ENCODE measurements at places on chromosomes 7 and 10.

DNA sequence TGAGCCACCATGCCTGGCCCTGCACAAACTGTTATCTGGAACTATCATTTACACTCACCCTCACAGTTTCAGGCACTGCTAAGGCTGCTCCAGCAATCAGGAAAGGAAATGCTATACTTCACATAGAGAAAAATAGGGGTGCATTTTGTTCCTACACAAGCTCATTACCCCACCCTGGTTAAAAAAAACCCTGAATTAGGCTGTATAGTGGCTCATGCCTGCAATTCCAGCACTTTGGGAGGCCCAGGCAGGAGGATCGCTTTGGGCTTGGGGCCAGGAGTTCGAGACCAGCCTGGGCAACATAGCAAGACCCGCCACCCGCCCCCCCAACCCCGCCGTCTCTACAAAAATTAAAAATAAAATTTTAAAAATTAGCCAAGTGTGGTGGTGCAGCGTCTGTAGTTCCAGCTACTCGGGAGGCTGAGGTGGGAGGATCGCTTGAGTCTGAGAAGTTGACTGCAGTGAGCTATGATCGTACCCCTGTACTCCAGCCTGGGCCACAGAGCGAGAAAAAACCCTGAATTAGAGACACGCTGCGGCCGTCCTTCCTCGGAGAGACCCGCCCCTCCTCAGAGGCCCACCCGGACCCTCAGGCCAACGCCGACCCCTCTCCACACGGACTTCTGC, 539 bp downstream of the PTCD1 start:
- DNase-seq: no peak

GRCh38 chr10:25907261-25907660, 26.8 kb upstream of the MYO3A start:
- DNase-seq: no peak

GRCh38 chr10:129521161-129522025, 54.4 kb downstream of the MGMT start:
- DNase-seq: no peak

DNA sequence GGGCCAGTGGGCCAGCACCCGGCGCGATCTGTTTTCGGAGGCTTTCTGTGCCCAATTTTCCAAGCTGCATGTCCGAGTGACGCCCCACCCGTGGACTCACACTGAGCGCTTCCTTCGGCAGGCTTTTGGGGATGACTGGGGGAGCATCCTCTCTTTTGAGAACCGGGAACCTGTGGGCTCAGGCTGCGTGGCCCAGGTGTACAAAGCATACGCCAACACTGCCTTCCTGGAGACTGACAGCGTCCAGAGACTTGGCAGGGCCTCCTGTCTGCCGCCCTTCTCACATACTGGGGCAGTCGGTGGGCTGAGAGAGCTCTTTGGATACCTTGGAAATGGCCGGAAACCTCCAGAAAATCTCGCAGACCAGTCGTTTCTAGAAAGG, 1.0 kb downstream of the ADCK2 start:
- DNase-seq: no peak

DNA sequence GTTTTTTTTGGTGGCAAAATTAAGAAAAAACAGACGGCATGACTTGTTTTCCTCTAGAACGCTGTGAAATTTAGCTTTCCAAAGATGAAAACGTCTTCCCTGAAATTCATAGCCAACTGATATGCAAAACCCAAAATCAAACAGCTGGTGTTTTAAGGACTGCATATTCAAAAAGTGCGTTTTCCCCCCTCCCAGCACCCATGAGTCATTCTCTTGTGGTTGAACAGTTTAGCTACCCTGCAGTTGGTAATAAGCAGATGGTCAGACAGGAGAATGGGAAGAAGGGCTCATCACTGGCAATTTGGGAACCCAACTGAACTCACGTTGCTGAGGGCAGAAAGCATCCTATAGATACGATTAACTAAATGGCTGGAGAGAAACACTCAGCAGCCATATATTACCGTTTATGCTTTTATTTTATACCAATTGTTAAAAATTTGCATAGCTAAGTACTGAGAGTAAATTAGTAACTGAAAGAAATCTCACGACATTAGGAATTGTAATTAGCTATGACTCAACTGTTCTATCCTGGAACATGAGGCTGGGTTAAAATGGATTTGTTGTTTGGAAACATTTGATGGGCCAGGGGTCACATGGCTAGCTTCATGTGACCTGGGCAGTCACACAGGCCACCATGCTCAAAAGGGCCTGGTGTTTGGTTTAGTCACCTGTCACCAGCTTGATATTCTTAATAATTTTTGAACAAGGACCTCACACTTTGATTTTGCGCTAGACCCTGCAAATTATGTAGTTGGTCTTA, 343.1 kb downstream of the PHTF2 start:
- DNase-seq: no peak

GRCh38 chr7:15567652-15568051, 5.8 kb upstream of the AGMO start:
- no peak for DNase-seq

- no peak for DNase-seq
Observed at GRCh38 chr10:113646336-113647201, 17.3 kb downstream of the NRAP start.

- no peak for DNase-seq
Observed at GRCh38 chr10:96298362-96298761, 5.9 kb upstream of the DNTT start.

- no peak for DNase-seq
Observed at GRCh38 chr7:3386423-3387190, 85.6 kb downstream of the SDK1 start.

DNA sequence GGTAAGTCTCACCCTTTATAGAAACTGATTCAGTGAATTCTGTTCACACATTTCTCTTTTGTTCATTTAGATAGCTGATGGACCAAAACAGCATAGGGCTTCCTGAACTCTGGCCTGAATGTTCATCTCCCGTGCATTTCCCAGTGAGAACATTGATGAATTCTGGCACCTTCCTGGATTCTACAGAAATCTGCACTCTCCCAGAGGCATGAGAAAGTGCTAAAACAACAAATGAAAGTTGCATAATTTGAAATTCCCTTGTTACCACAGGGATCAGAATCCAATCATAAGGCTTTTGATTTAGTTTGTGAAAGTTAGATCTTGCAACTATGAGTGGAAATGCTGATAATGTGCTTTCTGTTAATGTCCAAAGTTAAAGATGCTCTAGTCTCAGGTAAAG, 29.7 kb upstream of the SCIN start:
- DNase-seq: no peak

DNA sequence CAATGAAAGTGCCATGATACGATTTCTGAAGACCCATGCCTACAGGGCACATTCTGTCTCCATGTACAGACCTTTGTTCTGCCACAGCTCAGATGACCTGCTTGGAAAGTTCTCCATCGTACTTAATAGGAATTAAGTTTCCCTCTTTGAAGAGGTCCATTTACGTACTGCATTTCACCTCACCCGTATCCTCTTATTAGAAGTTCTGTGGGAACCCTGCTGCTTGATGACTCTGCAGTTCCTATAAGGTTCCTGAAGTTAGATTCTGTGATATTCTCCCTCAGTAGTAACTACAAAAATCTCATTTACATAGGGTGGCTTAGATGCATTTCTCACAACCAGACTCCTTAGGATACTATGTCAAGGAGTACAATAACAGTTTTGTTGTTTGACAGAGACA, 50.9 kb downstream of the MINDY3 start:
- no peak for DNase-seq

DNA sequence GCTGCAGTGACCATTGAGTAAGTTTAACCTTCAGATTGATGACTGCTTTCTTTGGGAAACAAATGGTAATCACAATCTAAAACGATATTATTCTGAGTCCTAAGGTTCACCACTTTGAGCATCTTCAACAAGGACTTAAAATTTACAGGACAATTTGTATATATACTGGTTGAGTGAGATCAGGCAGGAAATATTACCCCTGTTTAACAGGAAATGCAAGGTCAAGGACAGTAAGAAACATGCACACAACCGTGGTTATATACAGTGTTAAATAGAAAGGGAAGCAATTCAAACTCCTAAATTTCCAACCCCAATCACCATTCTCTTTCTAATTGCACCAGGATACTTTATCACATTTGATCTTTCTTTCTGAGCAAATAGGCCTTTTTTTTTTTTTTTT, 96.1 kb downstream of the ZNF277 start:
- no peak for DNase-seq

DNA sequence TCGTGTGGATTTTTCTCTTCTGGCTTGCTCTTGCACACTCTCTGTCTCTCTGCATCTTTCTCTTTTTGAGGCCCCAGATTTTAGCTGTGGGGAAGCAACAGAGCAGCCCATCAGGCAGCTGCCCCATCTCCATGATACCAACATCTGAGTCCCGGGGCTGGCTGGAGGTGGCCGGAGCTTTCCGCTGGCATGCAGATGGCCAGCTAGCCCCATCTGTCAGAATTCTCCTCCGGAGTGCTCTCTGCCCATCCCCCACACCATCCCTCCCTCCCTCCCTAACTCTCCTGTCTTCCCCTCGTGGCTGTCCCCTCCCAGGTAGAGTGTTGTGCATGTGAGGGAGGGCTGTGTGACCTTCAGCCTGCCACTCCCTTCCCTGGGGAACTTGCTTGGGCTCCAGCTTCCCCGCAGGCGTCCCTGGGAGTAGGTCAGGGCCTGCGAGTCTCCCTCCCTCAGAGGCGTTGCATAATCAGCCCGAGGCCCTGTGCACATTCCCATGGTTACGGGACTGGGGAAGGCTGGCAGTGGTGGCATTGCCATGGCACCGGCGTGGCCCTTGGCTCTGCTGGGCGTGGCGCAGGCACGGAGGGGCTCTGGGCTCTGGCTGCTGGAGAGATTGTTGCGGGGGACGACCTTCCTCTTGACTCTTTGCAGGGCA, 24.7 kb downstream of the GHRHR start:
- DNase-seq: no peak

- DNase-seq: no peak
Observed at GRCh38 chr10:103765981-103766380, 89.4 kb downstream of the SH3PXD2A start.

GRCh38 chr7:130254555-130254954, 12.1 kb upstream of the CPA2 start:
- DNase-seq: no peak

- DNase-seq: no peak
Observed at GRCh38 chr7:50207686-50208255, 96.7 kb upstream of the IKZF1 start.

DNA sequence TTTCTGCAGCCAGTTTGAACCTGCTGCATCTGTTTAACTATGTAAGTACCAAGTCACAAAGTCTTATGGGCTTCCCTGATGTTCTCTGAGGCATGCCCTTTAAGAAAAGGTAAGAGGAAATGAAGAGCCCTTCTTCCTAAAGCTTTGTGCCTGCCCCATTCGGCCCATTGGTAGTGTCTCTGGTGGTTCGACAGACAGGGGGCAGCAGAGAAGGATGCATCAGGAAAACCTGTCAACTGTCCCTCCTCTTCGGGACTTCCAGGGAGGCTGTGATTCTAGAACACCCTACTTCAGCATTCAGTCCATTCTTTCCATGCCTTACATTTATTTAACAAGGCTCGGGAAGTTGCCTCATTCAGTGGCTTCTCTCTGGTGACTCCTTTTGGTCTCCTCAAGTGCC, 1.9 kb upstream of the SFRP4 start:
- no peak for DNase-seq

GRCh38 chr10:119222537-119222936, 15.2 kb downstream of the GRK5 start:
- DNase-seq: no peak

- DNase-seq: no peak
Observed at GRCh38 chr7:83178796-83179195, 16.1 kb upstream of the PCLO start.

DNA sequence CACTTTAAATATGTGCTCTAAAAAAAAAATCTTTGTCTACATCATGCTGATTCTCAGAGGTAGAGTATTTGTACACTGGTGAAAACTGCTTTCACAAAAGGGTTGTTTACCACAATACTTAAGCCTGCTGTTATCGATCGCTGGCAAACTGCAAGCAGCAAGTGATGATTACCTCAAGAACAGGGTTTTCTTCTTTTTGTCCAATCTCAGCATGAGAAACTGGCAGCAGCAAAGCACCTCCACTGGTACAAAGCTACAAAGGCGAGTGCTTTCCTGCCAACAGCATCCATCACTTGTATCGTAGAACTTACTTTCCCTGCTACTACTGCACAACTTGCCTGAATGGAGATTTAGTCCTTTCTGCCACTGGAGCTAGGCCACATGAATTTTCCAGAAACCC, 276.5 kb downstream of the DGKB start:
- no peak for DNase-seq

DNA sequence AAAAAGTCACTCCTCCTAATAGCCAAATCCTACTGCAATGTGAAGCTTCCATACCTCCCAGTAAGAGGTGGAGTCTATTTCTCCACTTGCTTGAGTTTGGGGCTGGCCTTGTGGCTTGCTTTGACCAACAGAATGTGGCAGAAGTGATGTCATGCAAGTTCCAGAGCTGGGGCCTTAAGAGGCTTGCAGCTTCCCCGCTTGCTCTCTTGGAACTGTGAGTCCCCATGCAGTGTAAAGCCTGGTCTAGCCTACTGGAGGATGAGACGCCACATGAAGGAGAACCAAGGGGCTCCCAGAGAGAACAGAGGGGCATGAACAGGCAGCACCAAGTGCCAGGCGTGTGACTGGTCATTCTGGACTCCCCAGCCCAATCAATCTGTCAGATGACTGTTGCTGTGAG, 58.6 kb upstream of the OPALIN start:
- DNase-seq: no peak

GRCh38 chr7:2813350-2814185, 30.5 kb downstream of the GNA12 start:
- no peak for DNase-seq

DNA sequence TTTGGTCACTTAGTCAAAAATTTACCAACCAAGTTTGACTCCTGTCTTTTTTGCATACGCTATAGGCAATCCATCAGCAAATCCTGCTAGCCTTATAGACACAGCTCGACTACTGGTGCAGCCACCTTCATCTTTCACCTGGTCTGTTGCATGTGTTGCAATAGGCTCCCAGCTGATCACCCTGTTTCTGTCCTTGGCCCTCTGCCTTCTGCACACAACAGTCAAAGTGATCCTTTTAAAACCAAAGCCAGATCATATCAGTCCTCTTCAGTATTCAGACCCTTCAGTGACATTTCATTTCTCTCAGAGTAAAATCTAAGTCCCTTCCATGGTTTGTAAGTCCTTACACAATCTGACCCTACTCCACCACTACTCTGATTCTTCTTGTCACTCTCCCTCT, 10.9 kb upstream of the CDK6 start:
- no peak for DNase-seq

DNA sequence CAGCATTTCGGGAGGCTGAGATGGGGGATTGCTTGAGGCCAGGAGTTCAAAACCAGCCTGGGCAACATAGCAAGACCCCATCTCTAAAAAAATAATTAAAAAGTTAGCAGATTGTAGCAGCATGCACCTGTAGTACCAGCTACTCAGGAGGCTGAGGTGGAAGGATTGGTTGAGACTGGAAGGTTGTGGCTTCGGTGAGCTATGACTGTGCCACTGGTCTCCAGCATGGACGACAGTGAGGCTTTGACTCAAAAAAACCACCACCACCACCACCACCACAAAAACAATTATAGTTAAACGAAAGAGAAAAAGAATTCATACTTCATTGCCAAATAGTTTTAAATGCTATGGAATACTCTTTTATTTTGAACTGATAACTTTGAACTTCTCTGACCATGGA, 63.4 kb downstream of the VTI1A start:
- no peak for DNase-seq
